Posterior vena cava (tissue), 2 donors: ENCODE measurements at places on chromosomes 1 and 21. TPM values are rescaled to one million over a fixed set of nuclear protein-coding genes. Genes with fewer than 3 reads are reported as not detected.
A peak's percentile ranks its signal among the peaks of the same experiment; 100 is the strongest.

DNA sequence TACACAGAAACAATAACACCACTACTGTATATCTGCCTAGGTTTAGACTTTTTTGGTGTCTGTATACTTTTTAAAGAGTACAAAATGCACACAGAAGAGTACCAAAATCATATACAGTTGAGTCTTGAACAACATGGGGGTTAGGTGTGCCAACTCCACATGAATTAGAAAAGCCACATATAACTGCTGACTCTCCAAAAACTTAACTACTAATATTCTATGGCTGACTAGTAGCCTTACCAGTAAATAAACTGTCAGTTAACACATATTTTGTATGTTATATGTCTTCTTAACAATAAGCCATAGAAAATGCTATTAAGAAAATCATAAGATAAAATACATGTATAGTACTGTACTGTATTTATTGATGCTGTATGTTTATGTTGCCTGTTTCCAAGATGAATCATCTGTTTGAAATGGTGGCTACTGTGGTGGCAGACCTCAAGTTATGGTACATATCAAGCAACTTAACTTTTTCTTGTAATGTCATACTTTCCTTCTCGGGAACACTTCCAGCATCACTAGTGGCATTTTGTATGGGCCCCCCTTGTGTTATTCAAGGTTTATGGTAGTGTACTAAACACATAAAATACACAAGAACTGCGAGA, 71.2 kb downstream of the LHX4 start:
- DNase-seq, result no peak

DNA sequence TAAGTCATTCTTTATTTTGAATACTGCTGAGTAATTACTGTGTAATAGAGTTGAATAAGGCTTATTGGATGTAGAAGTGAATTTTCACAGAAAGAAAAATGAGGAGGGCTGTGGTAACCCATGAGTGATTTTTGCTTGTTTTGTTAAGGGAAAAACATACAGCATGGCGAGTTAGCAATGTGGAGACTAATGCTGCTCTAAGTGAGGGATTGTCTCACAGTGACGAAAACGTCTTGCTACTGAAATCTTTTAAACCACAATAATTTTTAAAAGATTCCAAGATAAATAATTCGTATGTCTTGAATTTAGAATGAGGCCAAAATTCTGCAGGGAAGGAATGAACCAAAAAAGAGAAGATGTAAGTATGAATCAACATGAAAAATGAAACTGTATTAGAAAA, 16.2 kb upstream of the PLA2G4A start:
- DNase-seq, result no peak

- DNase-seq, result no peak
These were observed 100.2 kb downstream of the DPYD start for GRCh38 chr1:97820470-97821188.

DNA sequence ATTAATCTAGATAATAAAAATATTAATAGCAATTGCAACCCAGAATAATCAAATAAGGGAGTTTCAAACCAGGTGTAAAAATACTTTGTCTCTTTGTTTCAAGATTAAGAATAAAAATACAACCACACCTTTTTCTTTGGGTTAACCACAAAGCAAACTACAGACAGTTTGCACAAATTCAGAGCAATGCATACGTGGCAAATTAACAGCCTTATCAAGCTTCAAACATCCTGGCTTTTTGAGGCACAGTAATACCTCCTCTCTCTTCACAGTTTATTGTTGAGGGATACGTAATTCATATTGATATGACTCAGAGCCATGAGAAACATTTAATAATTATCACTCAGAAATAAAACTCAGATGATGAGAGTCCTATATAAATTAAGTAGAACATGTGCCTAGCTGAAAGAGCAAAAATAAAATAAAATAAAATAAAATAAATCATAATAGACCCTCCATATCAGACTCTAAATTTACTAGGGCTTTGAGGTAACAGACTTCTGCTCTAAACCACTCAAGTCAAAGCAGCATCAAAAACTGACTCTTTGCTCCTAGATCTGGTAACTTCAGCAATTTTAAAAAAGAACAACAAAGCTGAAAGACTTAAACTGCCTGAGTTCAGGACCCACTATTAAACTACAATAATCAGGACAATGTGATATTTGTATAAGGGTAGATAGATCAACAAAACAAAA, 11.4 kb downstream of the EDEM3 start:
- no peak for DNase-seq

DNA sequence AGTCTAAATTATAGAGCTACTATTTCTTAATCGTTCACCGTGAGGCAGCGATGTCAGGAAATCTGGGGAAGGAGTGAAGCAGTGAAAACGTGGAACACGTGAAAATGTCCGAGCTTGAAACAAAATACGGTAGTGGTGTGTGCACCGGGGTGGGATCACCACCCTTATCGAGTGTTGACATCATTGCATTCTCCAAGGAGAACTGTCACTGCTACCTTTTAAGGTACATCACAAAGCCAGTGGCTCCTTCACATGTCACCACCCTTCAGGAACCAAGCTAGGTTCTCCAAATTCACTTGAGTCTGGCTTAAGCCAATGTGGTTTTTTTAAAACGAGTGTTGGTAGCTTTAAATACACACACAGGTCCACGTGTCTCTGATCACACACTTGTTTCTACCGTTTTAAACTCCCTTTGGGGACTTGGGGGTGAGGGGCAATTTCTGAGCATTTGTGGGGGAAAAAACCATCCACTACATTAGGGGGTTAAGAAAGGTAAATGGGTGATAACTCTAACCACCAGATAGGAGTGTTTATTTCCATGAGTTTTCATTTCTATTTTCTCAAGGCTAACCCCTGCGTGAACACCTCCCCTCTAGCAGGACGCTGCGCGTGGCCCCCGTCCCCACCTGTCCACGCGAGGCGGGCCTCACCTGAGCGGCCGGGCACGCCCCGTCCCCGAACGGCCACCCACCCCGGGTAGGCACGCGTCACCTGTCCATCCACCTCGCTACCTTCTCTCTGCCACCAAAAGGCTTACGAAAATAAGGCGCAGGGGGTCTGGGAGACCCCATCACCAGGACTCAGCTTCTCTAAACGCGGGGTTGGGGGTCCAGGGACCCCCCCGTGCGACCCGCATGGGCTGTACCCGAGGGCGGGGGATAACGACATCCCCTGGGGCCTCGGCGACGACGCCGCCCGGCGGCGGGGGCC, 978 bp downstream of the PRDM15 start:
- DNase-seq, result peak; percentile 77

GRCh38 chr21:26655460-26655859, 82.4 kb upstream of the CYYR1 start:
- no peak for DNase-seq

DNA sequence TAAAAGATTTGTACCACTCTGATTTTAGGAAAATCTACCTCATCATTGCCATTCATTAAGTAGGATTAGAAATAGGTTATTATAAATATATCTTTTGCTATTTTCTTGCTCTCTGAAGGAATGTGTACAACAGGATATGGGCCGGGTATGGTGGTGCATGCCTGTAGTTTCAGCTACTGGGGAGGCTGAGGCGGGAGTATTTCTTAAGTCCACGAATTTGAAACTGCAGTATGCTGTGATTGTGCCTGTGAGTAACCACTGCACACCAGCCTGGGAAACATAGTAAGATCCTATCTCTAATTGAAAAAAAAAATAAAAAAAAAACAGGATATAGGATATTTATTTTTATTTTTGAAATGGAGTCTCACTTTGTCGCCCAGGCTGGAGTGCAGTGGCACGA, 50.0 kb downstream of the CLIC4 start:
- DNase-seq, result no peak

DNA sequence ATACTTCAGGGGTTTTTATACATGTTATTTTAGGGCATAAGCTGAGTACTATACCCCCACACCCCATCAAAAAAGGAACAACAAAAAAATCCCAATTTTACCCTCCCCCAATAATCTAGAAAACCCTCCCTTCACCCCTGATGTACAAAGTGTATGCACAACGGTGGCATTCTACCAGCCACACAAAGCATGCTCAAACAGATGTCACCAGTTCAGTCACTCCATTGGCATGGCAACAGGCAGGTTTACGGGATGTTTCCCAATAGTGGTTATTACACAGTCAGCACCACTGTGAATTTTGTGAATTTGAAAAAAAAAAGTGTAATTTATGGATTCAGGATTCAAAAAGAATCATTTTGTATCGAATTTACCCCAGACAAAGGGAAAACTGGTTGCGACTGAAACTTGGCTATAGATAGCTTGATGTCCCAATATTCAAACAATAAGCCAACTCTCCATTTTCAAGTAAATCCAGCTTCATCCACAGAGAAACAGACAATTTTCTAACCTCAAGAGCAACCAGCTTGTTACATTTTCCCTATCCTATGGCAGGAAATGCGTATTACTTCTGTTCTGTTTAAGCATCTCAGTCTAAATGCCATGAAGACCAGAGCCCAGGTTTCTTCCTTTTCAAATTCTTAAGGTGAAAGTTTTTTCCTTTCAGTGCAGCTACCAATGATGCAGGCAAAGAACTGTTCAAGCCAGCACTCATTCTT, 34.0 kb upstream of the SLC45A3 start:
- DNase-seq, result no peak

- no peak for DNase-seq
These were observed 57.8 kb upstream of the ERRFI1 start for GRCh38 chr1:8083739-8084484.

GRCh38 chr1:220791285-220791684, 4.6 kb downstream of the MTARC1 start:
- DNase-seq, result no peak

DNA sequence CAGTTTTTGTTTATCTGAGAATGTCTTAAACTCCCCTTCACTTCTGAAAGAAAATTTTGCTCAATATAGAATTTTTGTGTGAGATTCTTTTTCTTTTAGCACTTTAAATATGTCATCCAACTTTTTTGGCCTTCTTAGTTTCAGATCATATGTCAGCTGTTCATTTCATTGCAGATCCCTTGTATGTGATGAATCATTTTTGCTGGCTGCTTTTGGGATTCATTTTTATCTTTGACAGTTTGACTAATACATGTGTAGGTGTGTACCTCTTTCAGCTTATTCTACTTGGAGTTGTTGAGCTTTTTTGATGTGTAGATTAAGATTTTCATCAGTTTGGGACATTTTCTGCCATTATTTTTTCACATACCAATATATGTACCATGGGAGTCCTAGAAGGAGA, 156.8 kb downstream of the FASLG start:
- no peak for DNase-seq

GRCh38 chr1:53336146-53336545, 8.3 kb upstream of the LRP8 start:
- DNase-seq, result peak; percentile 12

GRCh38 chr1:77832901-77833300, 53.5 kb downstream of the MIGA1 start:
- DNase-seq, result no peak

DNA sequence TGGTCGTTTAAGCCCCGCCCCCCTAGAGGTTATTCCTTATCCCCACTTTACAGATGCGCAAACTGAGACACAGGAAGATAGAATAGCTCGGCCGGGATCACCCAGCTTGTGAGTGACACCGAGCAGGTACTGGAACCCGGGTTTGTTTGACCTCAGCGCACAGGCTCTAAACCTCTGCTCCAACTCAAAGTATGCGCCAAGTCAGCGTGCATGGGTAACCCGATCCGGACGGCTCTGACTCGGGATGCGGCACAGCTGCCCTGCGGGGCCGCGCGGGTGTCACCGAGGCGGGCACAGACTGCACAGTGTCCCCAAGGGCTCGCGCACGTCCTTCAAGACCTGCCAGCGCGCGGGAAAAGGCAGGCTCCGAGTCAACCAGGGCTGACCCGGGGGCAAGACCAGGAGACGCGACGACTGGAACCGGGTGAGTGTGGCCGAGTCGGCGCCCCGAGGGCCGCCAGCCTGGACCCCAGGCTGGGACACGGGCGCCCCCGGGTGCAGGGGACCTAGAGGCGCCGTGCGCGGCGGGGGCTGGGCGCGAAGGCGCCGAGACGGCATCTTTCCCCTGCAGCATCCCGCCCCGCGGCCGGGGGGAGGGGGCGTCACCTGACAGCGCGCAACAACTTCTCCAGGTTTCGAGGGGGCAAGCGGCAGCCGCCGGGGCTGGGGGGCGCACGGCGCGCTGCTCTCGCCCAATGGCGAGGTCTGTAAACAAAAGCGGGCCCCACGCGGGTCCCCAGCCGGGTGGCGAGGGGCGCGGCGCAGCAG, 101.9 kb upstream of the SOD1 start:
- no peak for DNase-seq

- peak; percentile 48 for DNase-seq
These were observed 6.8 kb downstream of the COL18A1 start for GRCh38 chr21:45411810-45412206.

- DNase-seq, result no peak
These were observed 36.8 kb downstream of the RAP1A start for GRCh38 chr1:111656086-111657017.

- peak; percentile 78 for DNase-seq
These were observed 482 bp downstream of the GRIK1 start for GRCh38 chr21:29939104-29939923.

GRCh38 chr1:2267862-2268261, 39.7 kb downstream of the SKI start:
- no peak for DNase-seq

- no peak for DNase-seq
These were observed 633.7 kb downstream of the USP25 start for GRCh38 chr21:16363518-16363917.

DNA sequence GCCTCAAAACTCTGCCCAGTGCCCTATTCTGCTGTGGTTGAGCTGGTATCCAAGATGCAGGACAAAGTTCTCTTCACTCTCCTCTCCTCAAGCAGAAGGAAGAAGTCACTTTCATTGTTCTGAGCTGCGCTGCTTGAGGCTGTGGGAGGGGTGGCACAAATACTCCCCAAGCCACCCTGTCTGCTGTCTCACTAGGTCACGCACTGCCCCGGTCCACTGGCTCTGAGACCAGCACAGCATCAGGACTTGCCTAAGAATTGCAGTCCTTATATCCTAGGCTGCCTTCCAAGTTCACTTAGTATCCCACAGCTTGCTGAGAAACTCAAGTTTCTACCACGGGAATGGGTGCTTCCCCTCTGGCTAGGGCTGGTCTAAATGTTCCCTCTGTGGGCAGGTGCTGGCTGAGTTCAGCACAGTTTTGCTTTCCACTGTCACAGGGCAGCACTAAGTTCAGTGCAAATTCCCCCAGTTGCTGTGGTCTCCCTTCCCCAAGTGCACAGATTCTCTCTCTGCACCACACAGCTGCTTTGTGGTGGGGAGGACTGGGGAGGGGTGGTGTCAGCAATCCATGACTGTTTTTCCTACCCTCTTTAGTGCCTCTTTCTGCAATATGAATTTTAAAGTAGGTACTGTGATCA, 32.4 kb downstream of the SLC9C2 start:
- DNase-seq, result no peak

Gene PTPRC
- total RNA-seq, result 30.8 TPM

Gene AMY2A
- 3.3 TPM for total RNA-seq

Gene FAM177B
- total RNA-seq, result not detected

Gene LRRC8C
- total RNA-seq, result 10.5 TPM

Gene UBL4B
- not detected for total RNA-seq

Gene CFHR2
- not detected for total RNA-seq

Gene WNT2B
- total RNA-seq, result 3.2 TPM

Gene B3GALT5
- total RNA-seq, result 1.1 TPM

Gene CDC14A
- total RNA-seq, result 7.5 TPM
